IMR-90 (cell line): ENCODE measurements at places on chromosomes 4 and X. TPM values are rescaled to one million over a fixed set of nuclear protein-coding genes. Genes with fewer than 3 reads are reported as not detected.

The TRPC5OS gene
- not detected in 2 replicates for total RNA-seq

DNA sequence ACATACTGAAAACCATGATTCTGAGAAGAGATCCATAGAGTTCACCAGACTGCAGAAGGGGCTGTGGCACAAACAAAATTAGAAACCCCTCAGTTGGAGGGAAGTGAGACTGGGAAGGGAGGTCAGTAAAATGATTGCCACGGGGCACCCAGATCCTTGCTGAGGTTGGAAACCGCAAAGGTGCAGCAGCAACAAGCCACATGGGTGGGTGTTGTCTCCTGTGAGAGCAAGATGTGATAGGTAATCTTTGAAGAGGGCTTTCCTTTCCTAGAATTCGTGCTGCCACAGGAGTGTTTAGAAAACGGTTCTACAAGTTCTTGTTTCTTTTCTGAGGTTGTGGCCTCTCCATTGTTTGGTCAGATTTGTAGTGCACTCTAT lies 85.5 kb downstream of the NFKB1 start:
- peaks cover 15% of the 10 kb centered on the region for H3K36me3 ChIP-seq
- DNase-seq, result no peak
- no peaks in the 10 kb centered on the region for H3K4me1 ChIP-seq
- H3K4me3 ChIP-seq, result no peak overlapping the region

DNA sequence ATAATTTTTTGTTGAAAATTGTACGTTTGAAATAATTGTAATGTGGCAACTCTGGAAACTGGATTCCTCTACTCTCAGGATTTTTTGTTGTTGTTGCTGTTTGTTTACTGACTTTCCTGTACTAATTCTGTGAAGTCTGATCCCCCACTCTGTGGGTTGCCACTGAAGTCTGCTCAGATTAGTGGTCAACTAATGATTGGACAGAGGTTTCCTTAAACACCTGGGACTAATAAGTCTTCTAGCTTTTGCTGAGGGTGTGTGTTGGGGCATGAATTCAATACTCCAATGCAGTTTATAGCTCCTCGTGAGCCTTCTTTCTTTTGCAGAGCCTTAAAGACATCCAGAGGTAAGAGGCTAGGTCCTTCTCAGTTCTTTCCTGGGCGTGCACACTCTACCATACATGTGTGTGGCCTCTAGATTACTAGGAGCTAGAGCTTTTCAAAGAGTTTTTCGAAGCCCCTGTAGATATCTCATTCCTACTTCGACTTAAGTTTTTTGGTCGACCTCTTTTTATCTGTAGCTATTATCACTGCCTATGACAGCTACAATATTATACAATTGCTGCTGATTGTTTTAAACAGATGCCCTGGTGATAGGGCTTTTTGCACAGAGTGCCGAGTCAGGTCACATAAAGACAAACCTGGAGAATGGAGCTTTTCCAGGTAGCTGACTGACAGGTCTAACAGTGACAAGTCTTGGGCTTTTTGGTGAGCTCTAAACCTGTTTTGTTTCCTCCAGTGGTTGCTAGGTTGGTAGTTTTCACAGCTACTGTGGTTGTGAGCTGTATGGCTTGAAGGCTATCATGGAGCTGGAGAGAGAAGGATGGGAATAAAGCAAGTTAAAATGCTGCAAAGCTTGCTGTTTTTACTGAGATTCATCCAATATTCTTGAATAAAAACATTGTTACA lies 34.0 kb downstream of the BMP2K start:
- no peak for DNase-seq
- no peak overlapping the region for H3K4me3 ChIP-seq
- no peaks in the 10 kb centered on the region for H3K27me3 ChIP-seq

The PHKA1 gene
- 3.3 and 4.5 TPM in 2 replicates for total RNA-seq

- peaks cover 14% of the 10 kb centered on the region for H3K27me3 ChIP-seq
- H3K4me3 ChIP-seq, result no peak overlapping the region
- no peak overlapping the region for H3K27ac ChIP-seq
- H3K4me1 ChIP-seq, result 0 out of 2 replicates have a peak, but pooled peaks cover 1% of the 10 kb centered on the region
- no peaks in the 10 kb centered on the region for H3K36me3 ChIP-seq
- peak; percentile 60 for DNase-seq
Observed at GRCh38 chr4:153084980-153085630, 119.1 kb upstream of the TRIM2 start.

The SFRP2 gene
- not detected in 2 replicates for total RNA-seq

GRCh38 chrX:153635788-153636668 lies 11.0 kb upstream of the DUSP9 start:
- no peak overlapping the region for H3K4me3 ChIP-seq
- no peak overlapping the region for H3K27ac ChIP-seq
- no peak for DNase-seq
- H3K4me1 ChIP-seq, result no peaks in the 10 kb centered on the region

GRCh38 chr4:43330288-43330687 lies 437.8 kb downstream of the GRXCR1 start:
- DNase-seq, result peak; percentile 75
- H3K27me3 ChIP-seq, result no peaks in the 10 kb centered on the region
- H3K4me3 ChIP-seq, result no peak overlapping the region
- H3K36me3 ChIP-seq, result no peaks in the 10 kb centered on the region
- H3K27ac ChIP-seq, result no peak overlapping the region

DNA sequence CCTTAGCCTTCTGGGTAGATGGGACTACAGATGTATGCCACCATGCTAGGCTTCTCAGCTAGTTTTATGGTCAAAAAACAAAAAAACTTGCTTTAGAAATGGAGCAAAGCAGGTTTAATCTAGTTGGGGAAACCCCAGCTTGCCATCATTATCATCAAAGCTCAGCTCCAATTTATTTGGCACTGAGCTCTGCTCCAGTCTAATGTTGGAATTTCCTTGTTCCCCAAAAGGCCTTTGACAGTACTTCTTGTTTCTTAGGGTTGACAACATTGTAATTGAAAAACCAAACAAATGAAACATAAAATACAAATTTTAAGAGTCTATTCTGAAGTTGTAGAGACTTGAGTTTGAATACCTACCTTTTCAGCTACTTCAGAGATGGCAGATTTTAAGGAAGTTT lies 48.0 kb downstream of the MRPL1 start:
- H3K4me1 ChIP-seq, result no peaks in the 10 kb centered on the region
- H3K27me3 ChIP-seq, result no peaks in the 10 kb centered on the region
- H3K36me3 ChIP-seq, result peaks cover 4% of the 10 kb centered on the region; the same call in 1 of the 2 replicates
- H3K4me3 ChIP-seq, result no peak overlapping the region

DNA sequence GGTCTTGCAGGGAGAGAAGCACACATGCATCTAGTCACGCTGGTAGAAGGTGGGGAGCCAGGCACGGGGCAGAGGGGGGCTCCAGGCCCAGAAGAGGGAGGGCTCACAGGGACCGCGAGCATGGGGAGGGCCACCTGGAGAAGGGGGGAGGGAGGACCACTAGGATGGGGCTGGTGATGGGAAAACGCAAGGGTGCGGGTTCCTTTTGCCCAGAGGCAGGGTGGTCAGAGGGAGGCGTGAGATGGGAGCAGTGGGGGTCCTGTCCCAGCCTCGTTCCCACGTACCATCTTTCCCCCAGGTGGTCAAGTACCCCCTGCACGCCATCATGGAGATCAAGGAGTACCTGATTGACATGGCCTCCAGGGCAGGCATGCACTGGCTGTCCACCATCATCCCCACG lies 30.7 kb downstream of the WFS1 start:
- H3K27ac ChIP-seq, result no peak overlapping the region
- peaks cover 60% of the 10 kb centered on the region for H3K36me3 ChIP-seq
- H3K4me3 ChIP-seq, result no peak overlapping the region
- H3K4me1 ChIP-seq, result peaks cover 2% of the 10 kb centered on the region; the same call in 1 of the 2 replicates
- DNase-seq, result no peak
- H3K27me3 ChIP-seq, result no peaks in the 10 kb centered on the region

The SOD3 gene
- total RNA-seq, result 0.28 and 0.36 TPM in 2 replicates

The MAGEE2 gene
- total RNA-seq, result not detected in 2 replicates

DNA sequence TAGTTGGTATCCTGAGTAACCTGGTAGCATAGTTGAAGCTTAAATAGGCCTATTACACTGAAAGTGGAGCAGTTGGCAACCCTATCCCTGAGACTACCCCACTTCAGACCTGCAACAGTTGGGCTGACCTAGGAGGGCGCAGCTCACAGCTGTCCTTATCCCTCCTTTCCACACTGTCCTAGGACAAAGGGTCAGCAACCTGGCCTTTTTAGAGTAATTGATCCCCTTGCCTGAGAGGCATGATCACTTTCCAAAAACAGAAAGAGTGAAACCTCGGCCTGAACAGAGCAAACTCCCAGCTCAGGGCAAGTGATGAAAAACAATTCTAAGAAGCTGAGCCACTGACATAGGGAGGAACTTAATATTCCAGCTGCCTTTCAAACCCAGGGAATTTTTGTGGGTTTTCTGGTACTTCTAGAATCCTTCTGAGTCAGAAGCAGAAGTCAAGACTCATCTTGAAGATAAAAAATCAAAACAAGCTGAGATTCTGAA lies 94.9 kb upstream of the MYOZ2 start:
- H3K4me1 ChIP-seq, result peaks cover 14% of the 10 kb centered on the region
- peak overlapping the region; percentile 100 for H3K27ac ChIP-seq
- DNase-seq, result peak; percentile 93
- no peaks in the 10 kb centered on the region for H3K36me3 ChIP-seq
